ENCODE measurements at places on chromosomes 4 and X.

DNA sequence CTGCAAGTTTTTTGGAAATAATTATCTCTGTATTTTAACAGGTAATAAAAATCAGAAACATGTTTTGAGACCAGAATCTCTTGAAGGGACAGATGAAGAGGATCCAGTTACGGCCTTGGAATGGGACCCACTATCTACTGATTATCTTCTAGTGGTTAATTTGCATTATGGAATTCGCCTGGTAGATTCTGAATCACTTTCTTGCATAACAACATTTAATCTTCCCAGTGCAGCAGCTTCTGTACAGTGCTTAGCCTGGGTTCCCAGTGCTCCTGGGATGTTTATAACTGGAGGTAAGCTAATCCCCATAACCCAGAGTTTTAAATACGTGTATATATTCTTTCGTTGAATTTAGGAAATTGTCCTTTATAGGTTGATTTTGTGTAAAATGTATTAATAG is 59.4 kb downstream of the WDR17 start:
- DNase-seq, result no peak

GRCh38 chr4:46506876-46507275 is 116.9 kb upstream of the GABRA2 start:
- no peak for DNase-seq

- no peak for DNase-seq
These were observed 224.6 kb downstream of the FBXO8 start for GRCh38 chr4:174058846-174059245.

- peak; percentile 57 for DNase-seq
These were observed 31.6 kb upstream of the C1QTNF7 start for GRCh38 chr4:15396157-15396800.

All from fibroblast of skin of back (primary cell).